ENCODE measurements at places on chromosomes 5 and 9. TPM values are rescaled to one million over a fixed set of nuclear protein-coding genes. Genes with fewer than 3 reads are reported as not detected.

TPM2 gene
- total RNA-seq, result 663 TPM

IFNB1 gene
- not detected for total RNA-seq

GGTA1 gene
- total RNA-seq, result not detected

WNT8A gene
- not detected for total RNA-seq

TAF11L10 gene
- not detected for total RNA-seq

SREK1 gene
- total RNA-seq, result 34.6 TPM

SLC6A18 gene
- not detected for total RNA-seq

FCN2 gene
- total RNA-seq, result not detected

HIGD2A gene
- total RNA-seq, result 255 TPM

DAP gene
- 60.0 TPM for total RNA-seq

KCNN2 gene
- 0.14 TPM for total RNA-seq

SOHLH1 gene
- not detected for total RNA-seq

STKLD1 gene
- total RNA-seq, result 0.73 TPM

TIMD4 gene
- 0.60 TPM for total RNA-seq

CYSRT1 gene
- total RNA-seq, result 4.7 TPM

FOXD4 gene
- 0.34 TPM for total RNA-seq

PCA3 gene
- total RNA-seq, result not detected

SLC28A3 gene
- total RNA-seq, result 0.02 TPM

TMEM171 gene
- total RNA-seq, result 4.6 TPM

MLANA gene
- not detected for total RNA-seq

SGCD gene
- total RNA-seq, result 4.1 TPM

SLC6A19 gene
- total RNA-seq, result 0.32 TPM

CYSTM1 gene
- 141 TPM for total RNA-seq

LCN6 gene
- not detected for total RNA-seq

CNTLN gene
- total RNA-seq, result 5.8 TPM

DDX4 gene
- 0.05 TPM for total RNA-seq

TMEM174 gene
- not detected for total RNA-seq

OGN gene
- total RNA-seq, result not detected

HAPLN1 gene
- not detected for total RNA-seq

SPATA31D4 gene
- not detected for total RNA-seq

WDR31 gene
- 1.6 TPM for total RNA-seq

TXN gene
- total RNA-seq, result 1,573 TPM

MCTP1 gene
- 9.7 TPM for total RNA-seq

ROPN1L gene
- 1.7 TPM for total RNA-seq

NEURL1B gene
- 9.2 TPM for total RNA-seq

LCN1 gene
- not detected for total RNA-seq

All from A549 treated with dexamethasone at 1 μM for 4 hours (cell line).